ENCODE measurements at places on chromosomes 3 and 15.

- DNase-seq = no peak
Observed at GRCh38 chr3:14706096-14706495, 31.2 kb downstream of the C3orf20 start.

GRCh38 chr15:62618846-62619504, 423.6 kb upstream of the TPM1 start:
- no peak for DNase-seq

DNA sequence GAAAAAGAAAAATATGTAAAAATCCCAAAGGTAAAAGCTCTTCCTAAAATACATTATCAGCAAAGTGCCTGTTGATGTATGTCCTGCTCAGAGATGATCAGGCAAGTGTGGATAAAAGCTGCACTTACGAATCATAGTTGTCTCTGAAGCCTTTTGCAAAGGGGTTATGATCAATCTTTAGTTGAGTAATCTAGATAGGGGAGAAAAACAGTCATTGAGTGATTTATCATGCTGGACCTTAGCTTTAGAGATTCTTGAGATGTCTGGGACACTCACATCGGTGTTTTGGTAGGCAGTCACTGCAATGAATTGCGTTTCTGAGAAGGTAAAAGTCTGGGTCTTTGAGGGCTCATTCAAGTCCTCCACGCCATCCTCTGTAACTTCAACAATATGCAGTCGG, 3.7 kb downstream of the EOMES start:
- no peak for DNase-seq

- DNase-seq = peak; percentile 96
Observed at GRCh38 chr15:44726568-44727484, 9.5 kb upstream of the TRIM69 start.

DNA sequence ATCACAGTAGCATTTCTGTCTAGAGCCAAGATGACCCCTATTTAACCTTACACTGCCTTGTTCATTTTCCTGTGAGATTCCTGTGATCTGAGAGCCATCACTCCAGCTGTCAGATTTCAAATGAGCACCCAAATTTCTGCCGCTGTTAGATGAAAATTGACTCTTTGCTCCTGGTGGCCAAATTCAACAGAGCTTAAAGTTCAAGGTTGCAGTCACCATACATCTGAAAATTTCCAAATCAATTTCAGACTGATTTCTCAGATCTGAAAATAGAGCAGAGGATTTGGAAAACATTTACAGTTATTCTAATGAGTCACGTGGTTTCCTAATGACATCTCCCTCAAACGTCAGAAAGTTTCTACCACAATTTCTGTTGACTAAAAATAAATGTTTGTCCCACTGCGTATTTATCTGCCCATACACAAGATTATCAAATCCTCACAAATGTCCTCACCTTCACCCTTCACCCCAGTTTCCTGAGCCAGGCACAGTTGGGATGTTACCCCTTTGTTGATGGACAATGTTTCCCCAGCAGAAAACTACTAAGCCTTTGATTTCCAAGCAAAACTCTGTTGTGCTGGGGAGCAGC, 16.4 kb downstream of the HDC start:
- peak; percentile 52 for DNase-seq

DNA sequence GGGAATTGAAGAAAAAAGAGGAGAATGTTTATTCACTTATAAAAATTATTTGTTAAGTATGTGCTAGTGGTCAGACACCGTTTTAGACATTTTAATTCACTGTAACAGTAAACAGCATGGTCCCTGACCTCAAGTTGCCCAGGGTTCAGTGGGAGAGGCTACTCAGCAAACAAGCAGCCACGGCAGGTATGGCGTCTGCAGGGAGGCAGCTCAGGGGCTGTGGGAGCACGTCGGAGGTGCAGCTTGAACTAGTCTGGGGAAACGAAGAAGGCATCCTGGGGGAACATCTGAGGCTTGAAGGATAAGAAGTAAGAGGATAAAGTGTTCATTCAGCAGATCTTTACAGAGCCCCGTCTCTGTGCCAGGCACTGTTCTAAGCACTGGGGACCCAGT, 66.0 kb downstream of the CRTC3 start:
- no peak for DNase-seq

- peak; percentile 94 for DNase-seq
Observed at GRCh38 chr15:101167753-101168462, 83.9 kb downstream of the CHSY1 start.

- no peak for DNase-seq
Observed at GRCh38 chr3:187044206-187044605, 95.1 kb downstream of the RPL39L start.

GRCh38 chr3:169666376-169667165, 3.1 kb upstream of the MECOM start:
- no peak for DNase-seq
